ENCODE measurements at places on chromosomes 12 and 14.

GRCh38 chr12:95623554-95624170, 72.4 kb upstream of the USP44 start:
- DNase-seq, result peak; percentile 9

DNA sequence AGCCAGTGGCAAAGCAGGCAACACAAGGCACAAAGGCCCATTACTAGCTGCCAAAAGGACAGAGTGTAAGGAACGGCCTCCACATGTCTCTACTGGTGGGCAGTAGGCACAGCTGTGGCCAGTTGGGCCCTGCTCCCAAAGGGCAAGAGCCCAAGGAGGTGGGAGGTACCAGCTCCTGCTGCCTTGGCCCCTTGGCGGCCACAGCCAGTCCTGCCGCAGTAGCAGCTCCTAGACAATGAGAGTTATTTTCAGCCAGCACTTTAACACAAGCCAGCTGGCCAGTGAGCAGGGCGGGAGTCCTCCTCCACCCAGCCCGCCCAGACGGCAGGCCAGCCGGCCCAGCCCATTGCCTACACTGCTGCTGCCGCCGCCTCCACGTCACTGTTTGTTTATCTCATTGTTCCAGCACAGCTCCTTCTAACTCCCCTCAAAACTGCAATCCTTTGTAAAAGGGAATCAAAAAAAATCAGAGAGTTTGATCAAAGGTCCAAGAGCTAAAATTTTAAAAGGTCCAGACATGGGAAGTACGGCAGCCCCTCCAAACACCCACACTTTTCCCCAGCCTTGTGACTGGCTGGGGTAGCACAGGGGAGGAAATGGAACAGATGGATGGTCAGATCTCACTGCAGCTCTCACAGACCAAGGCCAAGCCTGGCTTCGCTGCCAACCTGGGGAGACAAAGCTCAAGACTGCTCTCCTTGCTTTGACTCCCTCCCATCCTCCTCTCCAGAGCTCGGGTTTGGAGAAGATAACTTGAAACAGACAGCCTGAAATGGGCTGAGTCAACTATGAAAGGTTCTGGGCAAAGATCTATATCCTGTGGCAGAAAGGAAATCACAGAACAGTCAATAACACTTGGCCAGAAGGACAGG, 33.5 kb downstream of the FMNL3 start:
- no peak for DNase-seq

DNA sequence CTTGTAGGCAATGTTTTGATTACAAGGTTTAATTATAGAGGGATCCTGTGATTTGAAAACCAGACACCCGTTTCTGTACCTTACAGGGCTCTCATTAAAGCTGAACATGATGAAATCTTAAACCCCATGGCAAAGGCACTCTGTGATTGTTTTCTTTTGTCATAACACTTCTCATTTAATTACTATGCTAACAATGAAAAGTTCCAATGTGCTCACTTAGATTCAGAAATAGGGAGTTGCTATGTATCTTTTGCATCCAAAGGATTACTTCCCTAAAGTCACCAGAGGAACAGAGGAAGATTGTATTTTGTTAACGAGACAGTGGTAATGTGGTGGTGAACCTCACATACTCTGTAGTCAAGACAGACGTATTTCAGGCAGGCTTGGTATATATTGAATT, 81.5 kb upstream of the MYF6 start:
- no peak for DNase-seq

DNA sequence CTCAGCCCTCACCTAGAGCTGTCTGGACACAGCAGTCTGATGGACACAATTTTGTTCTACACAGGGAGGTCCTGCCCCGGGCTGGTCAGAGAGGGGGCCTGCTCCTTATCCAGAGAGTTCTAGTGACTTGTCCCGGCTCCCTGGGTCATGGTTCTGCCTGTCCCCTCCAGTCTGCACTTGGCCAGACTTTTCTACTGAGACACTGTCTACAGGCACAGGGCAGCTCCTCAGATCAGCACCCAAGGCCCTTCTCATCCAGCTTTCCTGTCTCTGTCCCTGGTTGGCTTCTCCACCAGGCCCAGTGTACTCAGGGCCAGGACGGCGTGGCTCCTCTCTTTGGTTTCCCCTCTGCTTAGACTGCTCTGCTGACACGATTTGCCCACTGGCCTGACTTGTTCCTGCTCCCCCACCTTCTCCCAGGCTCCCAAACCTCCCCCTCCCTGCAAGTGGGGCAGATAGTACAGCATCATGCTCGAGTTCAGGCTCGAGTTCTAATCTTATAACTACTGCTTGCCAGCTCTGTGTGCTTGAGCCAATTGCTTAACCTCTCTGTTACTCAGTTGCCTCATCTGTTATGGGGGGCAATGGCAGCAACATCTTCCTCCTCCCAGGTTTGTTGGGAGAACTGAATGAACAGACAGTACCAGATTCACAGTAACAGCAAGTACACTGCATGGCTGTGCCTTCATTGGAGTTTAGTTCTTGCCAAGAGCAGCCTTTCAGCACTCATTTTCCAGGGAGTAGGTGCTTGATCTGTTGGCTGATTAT, 22.0 kb upstream of the COL2A1 start:
- DNase-seq, result no peak

DNA sequence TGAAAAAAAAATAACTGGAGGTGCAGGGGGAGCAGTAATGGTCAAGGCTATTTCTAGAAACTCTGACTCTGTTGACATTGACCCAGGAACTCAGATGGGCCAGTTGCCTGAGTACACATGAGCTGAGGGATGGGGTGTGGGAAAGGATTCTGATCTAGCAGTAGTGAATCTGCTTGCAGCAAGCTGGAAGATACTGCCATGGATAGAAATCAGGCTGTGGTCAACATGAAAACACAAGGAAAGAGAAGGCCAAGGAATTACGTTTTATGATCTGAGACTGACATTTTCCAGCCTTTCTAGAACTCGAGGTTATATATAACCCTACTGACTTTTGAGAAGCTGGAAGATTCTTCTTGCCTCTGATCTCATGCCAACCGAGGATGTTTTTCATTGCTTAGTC, 90.0 kb downstream of the ANO6 start:
- DNase-seq, result no peak

- DNase-seq, result no peak
Measured at GRCh38 chr14:66254038-66254437, 232.1 kb upstream of the CCDC196 start.

GRCh38 chr14:26344596-26344995, 253.2 kb downstream of the NOVA1 start:
- no peak for DNase-seq

- DNase-seq, result no peak
Measured at GRCh38 chr14:105313381-105314286, 914 bp upstream of the PACS2 start.

DNA sequence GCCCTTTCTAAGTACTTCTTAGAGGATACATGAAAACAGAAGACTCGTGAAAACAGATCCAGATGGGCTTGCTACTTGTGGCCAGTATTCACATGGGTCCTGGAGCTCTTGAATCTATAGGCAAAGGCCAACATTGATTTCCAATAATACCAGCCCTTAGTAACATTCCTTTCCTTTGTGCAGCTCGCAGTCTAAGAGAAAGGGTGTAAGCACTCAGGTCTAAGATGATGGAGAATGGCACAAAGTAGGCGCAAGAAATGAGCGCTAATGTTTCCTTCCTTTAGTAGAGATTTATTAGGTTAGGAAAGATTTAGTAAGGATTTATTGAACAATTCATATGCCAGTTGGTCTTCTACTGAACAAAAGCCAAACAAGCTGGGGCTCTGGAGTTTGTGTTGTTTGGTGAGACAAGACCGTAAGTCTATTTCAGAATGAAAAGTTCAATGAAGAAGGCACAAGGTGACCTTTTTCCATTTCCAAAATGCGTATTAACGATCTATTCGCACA, 525 bp downstream of the RNU6-8 start:
- no peak for DNase-seq

- no peak for DNase-seq
Measured at GRCh38 chr12:76311796-76312195, 36.4 kb downstream of the BBS10 start.

DNA sequence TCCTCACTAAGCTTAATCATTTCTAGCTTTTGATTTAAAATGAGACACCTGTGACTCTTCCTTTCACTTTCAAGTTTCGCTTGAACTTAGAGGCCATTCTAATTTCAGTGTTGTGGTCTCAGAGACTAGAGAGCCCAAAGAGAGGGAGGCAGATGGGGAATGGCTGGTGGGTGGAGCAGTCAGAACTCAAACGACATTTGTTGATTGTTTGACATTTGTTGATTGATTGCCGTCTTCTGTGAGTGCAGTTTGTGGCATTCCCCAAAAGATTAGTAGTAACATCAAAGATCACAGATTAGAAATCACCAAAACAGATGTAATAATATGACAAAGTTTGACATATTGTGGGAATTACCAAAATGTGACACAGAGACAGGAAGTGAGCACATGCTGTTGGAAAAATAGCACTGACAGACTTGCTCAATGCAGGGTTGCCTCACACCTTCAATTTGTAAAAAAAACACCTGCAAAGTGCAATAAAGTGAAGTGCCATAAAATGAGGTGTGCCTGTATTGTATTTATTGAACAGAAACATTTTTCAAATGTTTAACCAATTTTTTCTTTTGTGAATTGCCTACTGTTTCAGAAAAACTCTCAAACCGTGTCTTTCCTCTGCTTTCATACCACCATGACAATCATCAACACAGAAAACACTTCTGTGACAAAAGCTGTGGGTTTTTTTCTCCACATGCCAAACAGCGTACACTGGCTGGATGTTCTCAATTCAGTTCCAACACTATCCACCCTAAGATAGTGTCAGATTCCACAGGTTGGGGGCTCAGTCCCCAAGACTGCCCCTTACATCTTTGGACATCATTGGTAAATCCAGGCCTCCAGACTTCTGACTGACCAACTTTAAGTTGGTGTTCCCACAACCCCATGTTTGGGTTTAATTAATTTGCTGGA, 376.3 kb upstream of the RGS6 start:
- peak; percentile 65 for DNase-seq

- DNase-seq, result no peak
Measured at GRCh38 chr14:20690848-20691640, 2.5 kb downstream of the ANG start.

DNA sequence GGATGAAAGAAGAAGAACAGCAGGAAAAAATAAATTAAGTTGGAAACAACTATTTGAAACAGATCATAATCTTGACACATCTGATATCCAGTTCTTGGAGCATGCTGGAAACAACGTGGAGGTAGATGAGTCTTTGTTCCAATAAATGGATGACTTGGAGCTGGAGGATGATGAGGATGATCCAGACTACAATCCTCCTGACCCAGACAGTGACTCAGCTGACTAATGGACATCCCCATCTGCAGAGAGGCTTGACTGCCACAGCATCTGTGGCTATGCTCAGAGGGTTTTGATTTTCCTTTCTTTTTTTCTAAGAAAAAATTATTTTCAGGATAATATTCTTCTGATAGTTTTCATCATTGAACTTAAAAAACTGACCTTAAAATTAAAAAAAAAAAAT, 6.2 kb upstream of the ZDHHC17 start:
- no peak for DNase-seq

DNA sequence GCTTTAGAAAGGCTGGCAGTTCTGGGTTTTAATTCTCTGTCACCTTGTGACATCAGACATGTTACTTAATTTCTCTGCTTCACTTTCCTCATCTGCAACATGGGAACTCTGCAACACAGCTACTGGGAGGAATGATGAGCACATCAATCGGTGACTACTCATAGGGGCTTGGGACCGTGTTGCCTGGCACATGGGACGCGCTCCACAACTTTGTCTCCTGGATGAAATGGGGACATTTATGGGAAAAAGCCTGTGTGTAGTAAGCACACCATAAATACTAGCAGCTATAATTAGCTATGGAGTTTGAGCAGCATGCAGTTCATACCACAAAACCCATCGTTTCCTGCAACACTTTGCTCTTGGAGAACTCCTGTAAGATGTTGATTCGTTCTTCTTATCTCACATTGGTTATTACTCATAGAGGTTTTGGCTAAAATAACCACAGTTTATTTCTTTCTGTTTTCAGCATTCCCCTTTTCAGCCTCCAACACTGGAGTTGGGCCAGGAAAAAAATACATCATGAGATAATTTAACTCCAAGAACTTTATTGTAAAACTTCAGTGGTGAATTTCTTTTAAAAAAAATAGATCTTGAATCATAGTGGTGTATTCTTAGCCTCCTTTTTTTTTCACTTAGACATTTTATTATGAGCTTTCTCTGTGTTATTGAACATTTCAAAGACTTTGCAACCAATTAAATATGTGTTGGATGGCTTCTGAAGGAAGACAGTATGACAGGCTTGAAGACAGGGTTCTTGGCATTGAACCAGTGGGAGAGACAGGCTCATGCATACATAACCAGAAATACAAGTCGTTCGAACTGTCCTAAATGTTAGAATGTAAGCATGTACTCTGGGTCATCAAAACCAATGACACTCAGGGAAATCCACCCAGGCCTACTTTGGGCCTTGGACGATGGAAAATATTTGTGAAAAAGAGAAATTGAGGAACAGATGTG, 72.7 kb downstream of the RIN3 start:
- DNase-seq, result no peak

GRCh38 chr14:95480109-95480886, 36.2 kb downstream of the SYNE3 start:
- DNase-seq, result peak; percentile 16

GRCh38 chr14:89379006-89379405, 38.0 kb downstream of the FOXN3 start:
- no peak for DNase-seq

DNA sequence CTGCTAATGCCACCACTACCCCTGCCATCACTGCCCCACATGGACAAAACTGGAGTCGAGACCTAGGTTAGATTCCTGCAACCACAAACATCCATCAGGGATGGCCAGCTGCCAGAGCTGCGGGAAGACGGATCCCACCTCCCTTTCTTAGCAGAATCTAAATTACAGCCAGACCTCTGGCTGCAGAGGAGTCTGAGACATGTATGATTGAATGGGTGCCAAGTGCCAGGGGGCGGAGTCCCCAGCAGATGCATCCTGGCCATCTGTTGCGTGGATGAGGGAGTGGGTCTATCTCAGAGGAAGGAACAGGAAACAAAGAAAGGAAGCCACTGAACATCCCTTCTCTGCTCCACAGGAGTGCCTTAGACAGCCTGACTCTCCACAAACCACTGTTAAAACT, 7.1 kb upstream of the OAS2 start:
- DNase-seq, result no peak

- no peak for DNase-seq
Measured at GRCh38 chr12:22746720-22747119, 121.7 kb downstream of the ETNK1 start.

GRCh38 chr14:95609398-95609990, 74.6 kb downstream of the GLRX5 start:
- DNase-seq, result no peak

DNA sequence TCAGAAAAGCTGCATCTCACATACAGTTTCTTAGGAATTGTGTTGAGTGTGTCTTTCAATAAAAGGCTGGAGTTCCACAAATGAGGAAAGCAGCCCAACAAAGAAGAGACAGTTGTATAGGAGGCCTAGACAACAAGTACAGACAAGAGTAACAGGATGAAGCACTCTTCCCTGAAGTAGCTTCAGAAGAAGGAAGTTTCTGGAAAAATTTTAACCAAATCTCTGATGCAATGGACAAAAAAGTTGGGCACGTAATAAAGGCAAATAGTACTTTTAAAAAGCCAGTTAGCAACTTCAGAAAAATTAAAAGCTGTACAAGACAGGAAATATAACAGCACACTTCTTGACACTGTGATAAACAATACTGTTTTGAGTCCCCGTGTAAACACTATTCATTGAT, 134.1 kb upstream of the PLEKHG7 start:
- DNase-seq, result no peak

GRCh38 chr14:24279301-24280186, 8.1 kb upstream of the RABGGTA start:
- peak; percentile 53 for DNase-seq

GRCh38 chr14:102870994-102871831, 51.2 kb upstream of the AMN start:
- no peak for DNase-seq

Measured in stimulated activated CD4-positive, alpha-beta T cell treated with anti-CD3 and anti-CD28 coated beads, Interleukin-4, amount 100 ng/mL, for 1 hour (primary cell).